ENCODE measurements at places on chromosomes 1 and 21.

- no peak for DNase-seq
Observed at GRCh38 chr1:60151311-60151710, 77.7 kb upstream of the C1orf87 start.

DNA sequence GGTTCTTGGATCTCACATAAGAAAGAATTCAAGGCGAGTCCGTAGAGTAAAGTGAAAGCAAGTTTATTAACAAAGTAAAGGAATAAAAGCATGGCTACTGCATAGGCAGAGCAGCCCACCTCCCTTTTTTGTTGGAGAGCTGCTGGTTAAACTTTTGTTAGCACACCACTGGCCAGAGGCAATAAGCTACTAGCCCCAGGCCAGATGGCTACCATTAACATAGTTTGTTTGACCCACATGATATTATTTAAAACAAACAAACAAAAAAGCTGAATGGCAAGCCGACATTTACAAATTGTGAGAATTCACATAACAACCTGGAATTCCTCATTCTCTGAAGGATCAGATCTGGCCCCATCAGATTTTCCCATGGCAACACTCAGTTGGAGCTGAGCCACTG is 19.1 kb upstream of the PAXBP1 start:
- no peak for DNase-seq

DNA sequence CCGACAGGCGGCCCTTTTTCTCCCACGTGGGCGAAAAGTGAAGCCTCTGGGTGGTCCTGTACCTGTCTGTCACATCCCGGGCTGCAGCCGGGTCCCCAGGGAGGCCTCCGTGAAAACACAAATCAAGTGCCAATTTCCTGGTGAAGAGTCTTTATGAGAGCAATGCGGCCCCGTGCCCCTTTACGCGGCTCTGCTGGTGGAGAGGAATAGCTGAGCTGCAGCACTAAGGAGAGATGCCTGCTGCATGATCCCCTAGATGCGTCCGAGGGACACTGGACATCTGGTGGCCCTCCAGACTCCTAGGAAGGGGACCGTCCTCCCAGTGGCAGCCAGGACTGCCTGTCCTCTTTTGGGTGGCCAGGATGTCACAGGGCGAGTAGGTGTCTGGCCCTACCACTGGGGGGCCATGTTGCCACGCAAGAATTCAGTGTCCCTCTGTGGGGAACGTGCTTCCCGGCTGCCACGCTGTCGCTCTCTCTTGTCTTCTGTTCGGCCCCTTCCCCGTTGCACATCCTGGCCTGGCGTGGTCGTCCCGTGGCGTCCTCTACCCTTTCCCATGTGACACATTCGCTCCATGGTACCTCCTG is 38.7 kb downstream of the COL18A1 start:
- DNase-seq: no peak

DNA sequence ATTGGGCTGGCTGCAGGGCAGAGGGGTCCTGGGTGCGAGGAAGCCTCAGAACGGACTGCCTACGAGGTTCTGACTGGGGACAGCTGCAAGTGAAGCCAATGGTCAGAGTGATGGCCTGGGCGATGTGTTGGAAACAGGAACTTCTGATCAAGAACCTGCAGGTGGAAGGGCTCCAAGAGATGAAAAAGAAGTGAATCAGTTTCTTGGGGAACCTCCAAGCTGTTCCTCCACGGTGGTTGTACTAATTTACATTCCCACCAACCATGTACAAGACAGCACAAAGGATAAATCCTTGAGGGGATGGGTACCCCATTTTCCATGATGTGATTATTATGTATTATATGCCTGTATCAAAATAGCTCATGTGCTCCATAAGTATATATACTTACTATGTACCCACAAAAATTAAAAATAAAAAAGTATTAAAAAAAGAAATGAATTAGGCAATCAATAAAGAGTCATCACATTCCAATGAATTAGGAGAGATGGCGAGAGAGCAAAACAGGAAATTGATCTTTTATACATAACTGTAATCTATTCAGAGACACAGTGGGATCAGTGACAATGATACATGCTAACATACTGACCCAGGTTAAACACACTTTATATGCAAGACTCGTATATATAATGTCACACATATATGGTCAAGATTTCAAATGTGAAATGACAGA is 58.1 kb downstream of the PTPN14 start:
- no peak for DNase-seq

DNA sequence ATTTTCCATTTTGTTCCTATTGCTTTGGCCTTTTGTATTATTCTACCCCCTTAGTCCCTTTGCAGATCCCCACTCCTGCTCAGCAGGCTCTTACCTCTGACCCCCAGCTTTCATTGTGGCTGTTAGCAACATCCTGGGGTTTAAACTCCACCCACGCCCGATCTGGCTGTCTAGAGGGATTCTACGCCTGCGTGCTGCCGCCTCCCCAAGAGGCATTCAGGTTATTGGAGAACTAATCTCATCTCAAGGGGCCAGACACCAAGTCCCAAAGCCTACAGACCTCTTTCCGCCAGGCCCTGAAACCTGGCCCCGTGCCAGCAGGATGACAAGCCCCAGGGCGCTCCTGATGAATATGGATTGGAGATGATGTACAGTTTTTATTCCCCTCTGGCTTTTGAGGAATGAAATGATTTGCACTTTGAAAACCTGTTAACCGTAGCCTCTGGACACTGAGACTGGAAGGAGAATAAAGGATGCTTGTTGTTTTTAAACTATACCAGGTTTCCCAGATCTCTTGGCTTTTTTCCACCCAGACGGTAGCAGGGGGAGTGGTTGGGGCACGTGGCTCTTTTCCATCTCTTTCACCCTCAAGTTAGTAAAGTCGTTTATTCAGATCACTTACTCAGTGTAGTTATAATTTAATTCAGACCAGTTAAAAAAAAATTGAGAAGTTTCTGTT is 14.5 kb upstream of the IKBKE start:
- DNase-seq: no peak

- DNase-seq: peak; percentile 40
Observed at GRCh38 chr1:226939438-226940028, 561 bp upstream of the COQ8A start.

DNA sequence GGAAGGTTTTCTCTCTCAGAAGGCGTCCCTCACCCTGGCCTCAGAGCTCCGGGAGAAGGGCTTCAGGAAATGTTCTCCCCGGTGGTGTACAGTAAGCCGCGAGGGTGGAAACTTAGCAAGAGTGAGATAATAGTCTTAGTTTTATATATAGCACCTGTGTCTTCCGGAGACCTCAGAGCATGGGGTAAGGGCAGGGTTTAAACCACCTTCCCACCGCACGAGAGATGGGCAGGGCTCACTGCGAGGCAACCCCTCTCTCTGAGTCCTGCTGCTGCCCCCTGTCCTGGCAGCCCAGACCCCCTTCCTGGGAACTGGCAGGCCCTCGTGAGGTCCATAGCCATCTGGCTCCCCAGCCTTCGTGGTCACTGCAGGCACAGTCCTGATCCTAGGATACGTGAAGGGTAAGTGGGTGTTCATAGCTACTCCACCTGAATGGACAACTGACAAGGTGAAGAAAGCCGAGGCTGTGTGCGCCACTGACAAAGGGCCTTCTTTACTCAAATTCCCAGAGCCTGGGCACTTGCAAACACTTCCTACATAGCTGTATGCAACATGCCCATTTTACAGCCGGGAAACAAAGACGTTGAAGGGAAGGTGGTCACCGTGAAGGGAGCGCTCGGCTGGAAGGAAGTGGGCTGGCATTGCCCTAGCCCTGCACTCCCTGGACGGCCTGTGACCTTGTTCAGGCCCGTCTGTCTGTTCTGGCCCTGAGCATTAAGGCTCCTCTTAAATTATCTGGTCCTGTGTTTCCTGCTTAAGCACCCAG is 26.9 kb downstream of the ITPKB start:
- DNase-seq: no peak

DNA sequence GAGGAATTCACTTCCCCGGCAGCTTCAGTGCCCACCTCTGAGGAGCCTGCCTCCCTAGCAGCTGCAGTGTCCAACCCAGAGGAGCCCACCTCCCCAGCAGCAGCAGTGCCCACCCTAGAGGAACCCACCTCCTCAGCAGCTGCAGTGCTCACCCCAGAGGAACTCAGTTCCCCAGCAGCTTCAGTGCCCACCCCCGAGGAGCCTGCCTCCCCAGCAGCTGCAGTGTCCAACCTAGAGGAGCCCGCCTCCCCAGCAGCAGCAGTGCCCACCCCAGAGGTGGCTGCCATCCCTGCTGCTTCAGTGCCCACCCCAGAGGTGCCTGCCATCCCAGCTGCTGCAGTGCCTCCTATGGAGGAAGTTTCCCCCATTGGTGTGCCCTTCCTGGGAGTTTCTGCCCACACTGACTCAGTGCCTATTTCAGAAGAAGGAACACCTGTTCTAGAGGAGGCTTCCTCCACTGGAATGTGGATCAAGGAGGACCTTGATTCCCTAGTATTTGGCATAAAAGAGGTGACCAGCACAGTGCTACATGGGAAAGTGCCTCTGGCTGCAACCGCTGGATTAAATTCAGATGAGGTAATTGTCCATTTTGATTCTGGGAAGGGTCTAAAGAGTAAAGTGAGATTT is 77.4 kb upstream of the BMP8A start:
- DNase-seq: no peak

DNA sequence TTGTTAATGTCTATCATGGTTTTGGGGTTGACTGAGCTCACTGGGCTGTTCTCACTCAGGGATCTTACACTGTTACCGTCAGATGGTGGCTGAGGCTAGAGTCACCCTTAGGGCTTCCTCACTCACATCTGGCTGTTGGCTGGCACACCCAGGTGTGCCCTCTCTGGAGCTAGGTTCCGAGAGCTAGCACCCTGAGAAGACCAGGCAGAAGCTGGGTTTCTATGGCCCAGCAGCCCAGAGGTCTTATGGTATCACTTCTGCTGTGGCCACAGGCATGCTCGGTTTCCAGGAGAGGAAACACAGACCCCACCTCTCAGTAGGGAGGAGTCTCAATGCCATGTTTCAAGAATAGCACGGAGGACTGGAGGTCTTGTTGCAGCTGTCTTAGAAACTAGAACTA is 20.7 kb upstream of the KIF1B start:
- DNase-seq: no peak

- no peak for DNase-seq
Observed at GRCh38 chr1:31624731-31625514, 7.4 kb downstream of the HCRTR1 start.

DNA sequence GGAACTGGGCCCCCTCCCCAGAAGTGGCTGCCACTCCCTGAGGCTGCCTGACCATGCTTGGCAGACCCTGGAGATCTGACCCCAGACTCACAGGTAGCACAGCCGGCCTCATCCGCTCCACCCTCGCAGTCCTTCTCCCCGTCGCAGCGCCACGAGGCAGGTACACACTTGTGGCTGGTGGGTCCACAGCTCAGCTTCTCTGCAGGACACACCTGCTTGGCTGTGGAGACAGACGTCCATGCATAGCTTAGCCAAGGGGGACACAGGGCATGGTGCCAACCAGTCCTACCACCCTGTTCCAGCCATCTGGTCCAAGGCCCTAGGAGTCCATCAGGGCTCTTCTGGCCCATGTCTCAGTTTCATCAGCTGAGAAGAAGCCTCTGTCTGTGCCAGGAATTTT is 42.2 kb upstream of the MAGOH start:
- DNase-seq: no peak

DNA sequence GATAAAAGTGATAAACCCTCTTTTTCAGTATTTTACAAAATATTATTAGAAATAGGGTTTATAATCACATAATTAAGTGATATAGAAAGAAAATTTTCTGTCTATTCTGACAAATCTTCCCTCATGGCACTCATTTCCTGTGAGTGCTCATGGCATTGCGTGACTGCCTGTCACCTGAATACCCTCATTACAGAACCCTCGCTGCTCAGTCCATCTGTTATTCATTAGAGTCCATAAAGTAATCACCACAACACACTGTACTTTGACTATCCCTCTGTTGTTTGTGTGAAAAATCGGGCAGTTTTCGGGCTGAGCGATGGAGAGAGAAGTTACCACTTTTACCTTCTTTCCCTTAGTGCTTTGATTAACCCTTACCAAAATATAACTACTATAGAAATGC is 100.4 kb upstream of the BRINP3 start:
- DNase-seq: no peak

- DNase-seq: no peak
Observed at GRCh38 chr1:167997037-167997575, 60.2 kb upstream of the MPC2 start.

- DNase-seq: no peak
Observed at GRCh38 chr1:6776389-6776788, 8.9 kb upstream of the CAMTA1 start.

DNA sequence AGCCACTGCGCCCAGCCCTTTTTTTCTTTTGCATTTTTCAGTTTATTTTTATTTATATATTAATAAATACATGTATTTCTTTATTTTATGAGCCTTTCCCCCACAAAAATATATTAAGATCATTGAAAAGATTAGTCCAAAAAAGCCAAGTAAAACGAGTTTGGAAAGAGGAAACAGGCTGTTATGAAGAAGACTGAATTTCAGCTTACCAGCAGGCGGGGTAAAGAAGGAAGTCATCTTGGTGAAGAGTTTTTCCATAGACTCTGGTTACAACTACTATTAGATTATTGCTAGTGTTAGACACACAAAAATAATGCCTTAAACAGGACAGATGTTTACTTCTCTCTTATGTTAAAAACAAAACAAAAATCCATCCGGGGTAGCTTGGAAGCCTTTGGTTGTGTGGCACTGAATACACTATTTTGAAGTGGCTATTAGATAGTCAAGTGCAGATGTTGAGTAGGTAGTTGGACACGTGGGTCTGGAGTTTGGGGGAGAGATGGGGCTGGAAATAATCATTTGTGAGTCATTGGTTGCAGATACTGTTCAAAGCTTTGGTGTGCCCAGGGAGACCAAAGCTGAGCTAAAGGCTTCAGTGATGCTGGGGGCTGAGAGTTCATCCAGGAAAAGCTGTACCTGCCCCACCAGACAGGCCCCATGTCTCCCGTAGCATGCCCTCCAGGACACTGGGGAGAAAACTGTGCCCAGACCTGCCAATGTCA is 8.7 kb upstream of the LRRC71 start:
- no peak for DNase-seq

GRCh38 chr1:168091720-168092550 is 44.8 kb downstream of the GPR161 start:
- no peak for DNase-seq

- no peak for DNase-seq
Observed at GRCh38 chr1:77768006-77768405, 8.4 kb upstream of the USP33 start.

- no peak for DNase-seq
Observed at GRCh38 chr1:82947278-82947677, 1051.7 kb downstream of the TTLL7 start.

GRCh38 chr21:14448784-14449183 is 65.8 kb upstream of the HSPA13 start:
- DNase-seq: no peak

- DNase-seq: no peak
Observed at GRCh38 chr1:191831572-191831971, 326.7 kb upstream of the RGS18 start.

- no peak for DNase-seq
Observed at GRCh38 chr1:234743791-234744611, 134.0 kb upstream of the IRF2BP2 start.

DNA sequence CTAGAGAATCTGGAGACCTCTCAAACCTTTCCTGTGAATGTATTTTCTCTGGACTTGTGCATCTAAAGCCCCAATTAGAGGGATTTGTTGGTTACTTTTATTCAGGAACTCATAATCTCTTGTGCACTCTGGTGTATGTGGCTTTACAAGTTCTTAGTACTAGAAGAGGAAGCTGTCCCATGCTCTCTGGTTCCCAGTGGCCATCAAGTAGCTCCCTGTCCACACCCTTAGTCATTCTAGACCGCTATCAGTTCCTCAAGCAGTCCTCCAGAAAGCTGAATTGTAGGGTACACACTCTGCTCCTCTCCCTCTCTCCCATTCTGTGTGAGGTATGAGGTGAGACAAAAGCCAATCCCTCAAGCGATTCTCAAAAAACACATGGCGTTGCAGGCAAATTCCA is 470.3 kb downstream of the PTPRC start:
- DNase-seq: no peak

- no peak for DNase-seq
Observed at GRCh38 chr1:84936116-84936810, 43.3 kb upstream of the LPAR3 start.

Measured in stimulated activated CD4-positive, alpha-beta T cell treated with anti-CD3 and anti-CD28 coated beads, TNF-alpha, amount 100 ng/mL, for 24 hours (primary cell).